Effector CD4-positive, alpha-beta T cell (primary cell): ENCODE measurements at places on chromosomes 7 and 10.

DNA sequence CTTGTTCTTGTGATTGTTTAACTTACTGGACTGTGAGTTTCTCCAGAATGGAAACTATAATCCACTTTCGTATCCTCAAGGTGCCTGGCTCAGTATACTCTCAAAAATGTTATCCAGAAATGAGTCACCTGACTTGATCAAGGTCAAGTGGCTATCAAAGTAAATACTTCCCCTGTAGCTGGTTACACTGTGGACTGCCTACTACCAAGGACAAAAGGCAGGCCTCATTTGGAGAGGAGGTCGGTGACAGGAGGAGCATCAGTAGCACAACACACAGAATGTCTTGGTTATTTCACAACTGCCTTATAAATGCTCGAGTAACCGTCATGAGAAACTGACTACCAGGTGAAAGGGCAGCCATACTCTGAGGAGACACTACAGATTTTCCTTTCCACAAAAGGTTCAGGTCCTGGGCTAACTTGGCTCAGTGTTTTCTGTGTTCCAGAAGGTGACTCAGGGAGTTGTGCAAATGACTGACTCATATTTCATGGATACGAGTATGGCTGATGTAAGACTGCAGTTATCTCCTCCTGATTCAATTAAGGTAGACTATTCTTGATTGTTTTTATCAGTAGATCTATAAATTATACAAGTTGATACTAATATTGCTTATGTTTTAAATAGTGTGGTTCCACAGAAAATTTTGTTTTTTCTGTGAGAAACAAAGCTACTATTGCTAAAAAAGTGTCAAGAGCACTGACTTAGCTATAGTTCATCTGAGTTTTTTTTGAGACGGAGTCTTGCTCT lies 4.2 kb upstream of the CCNY start:
- DNase-seq = no peak

DNA sequence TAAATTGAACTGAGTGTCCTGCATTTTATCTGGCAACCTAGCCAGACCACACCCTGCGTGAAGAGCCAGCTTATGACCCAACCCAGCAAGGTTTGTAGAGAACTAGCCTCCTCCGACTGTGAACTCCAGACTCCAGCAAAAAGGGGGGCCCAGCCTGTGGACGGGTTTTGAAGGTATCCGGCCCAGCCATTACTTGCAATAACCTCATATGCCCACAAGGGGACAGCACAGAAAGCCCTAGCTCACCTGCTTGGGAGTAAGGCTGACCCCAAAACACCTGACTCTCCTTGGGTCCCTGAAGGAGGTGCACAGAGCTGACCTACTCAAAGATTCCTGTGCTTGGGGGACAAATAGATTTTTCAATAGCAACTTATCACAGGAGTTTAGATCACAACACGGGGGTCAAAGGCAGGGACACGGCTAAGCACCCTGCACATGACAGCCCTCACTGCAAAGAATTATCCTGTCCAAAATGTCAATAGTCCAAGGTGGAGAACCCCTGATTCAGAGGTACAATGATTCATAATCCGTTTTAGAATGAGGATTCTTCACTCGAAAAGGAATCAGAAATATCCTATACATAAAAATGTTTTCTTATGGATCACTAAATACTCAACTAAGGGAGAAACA lies 4.6 kb downstream of the TRPV6 start:
- peak; percentile 36 for DNase-seq

- no peak for DNase-seq
Observed at GRCh38 chr10:97117372-97117771, 68.4 kb downstream of the SLIT1 start.

DNA sequence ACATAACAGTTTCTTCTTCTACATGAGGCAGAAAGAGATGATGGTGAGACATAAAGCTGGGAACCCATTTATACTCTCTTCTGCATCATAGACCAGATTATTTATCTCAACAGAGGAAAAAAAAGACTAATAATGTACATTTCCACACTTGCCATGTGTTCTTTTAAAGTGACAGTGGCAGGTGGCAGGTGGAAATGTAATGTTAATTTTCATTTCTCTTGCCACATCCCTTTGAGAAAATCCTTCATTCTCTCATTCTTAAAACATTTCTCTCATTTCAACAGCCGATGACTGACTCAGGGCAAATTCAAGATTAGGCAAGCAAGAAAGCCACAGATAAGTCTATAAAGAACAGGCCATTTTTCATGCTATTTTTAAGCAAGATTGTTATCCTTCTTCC lies 635.6 kb upstream of the SORCS1 start:
- DNase-seq = no peak

DNA sequence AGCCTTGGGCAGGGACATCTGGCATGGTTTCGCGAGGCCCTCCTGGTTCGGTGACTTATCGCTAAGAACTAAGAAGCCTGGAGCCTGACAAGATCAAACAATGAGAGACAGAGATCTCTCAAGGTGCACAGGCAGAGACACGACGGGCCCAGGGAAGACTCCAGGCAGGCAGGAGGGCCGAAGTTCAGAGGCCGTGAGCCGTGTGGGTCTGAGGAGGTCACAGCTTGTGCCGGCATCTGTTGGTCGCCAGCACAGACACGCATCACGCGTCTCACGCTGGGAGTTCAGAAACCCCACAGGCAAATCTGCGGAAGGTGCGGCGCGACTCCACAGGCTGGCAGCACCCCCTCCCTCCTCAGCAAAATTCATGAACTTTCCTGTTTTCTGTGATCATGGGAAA lies 314.0 kb downstream of the DNAJB6 start:
- no peak for DNase-seq

DNA sequence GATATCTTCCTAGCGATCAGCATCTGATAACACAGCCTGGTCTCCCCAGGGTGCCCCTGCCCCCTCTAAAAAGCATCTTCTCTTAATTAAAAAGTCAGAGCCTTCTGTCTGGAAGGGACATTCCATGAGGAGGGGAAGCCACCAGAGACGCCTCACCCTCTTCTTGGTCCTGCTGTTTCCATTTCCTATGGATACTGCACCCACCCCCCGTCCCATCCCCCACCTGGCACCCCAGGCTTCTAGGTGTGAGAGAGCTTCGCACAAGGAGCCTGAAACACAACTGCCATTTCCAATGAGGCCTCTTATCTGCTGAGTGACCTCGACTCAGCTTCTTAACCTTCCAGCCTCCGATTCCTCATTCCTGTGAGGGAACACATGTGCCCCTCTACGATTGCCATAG lies 51.4 kb downstream of the COL13A1 start:
- DNase-seq = no peak

DNA sequence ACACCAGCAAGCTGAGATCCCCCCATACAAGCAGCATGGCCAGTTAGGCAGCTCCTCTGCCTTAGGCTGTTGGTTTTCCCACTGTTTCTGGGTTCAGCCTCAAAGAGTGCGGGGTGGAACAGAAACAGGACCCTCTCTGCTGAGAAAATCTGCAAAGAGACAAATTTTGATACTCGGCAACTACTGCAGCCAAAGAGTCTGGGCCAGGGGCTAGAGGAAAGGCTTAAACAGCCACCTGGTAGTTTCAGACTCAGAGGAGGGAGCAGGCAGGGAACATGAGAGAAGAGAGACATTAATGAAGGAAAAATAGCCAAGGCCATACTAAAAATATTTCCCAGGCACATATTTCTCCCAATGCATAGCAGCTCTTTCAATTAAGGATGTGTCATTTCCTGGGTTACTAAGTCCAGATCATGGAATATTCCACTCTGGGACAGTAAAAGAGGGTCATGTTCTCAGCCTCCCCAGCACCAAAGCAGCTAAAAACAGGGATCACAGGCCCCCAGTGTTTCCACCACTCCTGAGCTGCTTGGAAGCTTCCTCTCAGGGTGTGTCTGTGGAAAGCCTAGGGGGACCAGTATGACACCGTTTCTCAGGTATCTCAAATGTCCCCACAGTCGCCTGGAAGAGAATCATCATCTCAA lies 29.8 kb downstream of the PDLIM1 start:
- no peak for DNase-seq

DNA sequence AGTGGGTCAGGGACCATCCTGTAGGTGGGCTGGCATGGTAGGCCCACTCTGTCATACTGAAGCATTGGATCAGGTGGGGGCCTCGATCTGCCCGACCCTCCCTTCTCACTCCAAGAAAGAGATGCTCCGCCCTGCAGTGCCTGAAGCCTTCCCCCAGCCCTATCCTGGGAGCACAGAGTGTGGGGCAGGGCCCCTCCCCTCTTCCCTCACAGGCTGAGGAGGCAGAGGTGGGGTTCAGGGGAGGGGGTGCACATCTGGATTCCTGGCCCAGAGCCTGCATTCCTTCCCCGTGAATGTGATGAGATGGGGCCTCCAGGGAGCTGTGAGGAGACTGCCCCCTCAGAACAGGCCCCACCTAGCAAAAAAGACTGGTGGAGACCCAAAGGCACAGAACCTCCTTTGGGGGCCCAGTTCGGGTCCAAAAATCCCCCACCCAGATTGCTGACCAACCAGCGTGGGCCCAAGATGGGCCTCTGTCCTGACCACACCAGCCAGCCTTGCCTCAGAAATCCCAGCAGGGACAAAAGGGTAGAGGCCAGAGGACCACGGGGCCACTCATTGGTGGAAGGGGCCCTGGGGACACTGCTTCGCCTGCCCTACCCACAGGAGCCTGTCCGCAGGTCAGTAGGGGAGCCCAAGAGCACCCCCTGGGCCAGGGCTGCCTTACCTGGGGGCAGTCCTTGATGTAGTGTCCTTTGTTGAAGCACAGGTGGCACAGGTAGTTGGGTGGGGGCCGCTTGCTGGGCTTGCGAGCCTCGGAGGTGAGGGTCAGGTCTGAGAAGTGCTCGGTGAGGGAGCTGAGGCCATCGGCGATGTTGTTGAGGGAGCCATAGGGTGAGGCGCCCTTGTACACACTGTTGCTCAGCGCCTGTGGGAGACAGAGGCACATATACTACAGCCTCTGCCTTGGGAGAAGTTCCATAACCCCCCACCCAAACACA lies 13.3 kb downstream of the ZCCHC24 start:
- DNase-seq = no peak

DNA sequence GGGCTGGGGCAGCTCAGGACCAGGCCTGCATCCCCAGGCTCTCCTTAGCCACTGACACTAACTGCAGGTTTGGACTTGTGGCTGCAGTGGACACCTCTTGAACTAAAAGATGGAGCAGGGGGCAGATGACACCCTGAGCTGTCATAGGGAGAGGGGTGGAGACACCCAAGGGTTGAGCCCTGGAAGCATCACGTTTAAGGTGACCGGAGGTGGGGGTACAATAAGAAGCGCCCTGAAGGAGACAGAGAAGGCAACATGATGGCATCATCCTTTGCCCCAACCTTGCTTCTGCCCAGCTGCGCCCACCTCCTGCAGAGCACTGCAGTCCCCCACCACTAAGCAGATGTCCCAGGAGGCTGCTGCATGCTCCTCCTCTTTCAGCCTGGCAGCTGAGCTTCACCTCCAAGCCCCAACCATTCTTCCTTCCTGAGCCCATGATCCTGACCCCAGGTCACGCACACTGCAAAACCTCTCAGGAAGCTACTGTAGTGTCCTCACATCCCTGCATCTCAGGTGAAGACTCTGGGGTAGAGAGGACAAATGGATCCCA lies 25.5 kb downstream of the OGDHL start:
- no peak for DNase-seq

DNA sequence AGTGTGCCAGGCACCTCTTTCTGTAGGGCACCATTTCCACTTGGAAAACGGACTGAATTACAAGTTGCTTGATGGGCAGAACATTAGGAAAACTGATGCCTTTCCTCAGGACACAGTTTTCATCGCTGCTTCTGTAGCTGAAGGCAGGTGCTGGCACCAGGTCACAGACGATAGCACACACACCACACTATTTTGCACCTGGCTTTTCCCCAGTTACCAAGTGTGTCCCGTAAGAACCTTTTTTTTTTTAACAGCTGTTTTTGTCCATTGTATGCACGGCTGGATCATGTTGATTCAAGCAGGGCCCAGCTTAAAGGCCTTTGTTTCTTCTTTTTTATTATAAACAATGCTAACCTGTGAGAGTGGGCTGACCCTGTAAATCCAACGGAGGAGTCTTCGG lies 1.3 kb upstream of the GET4 start:
- DNase-seq = no peak

DNA sequence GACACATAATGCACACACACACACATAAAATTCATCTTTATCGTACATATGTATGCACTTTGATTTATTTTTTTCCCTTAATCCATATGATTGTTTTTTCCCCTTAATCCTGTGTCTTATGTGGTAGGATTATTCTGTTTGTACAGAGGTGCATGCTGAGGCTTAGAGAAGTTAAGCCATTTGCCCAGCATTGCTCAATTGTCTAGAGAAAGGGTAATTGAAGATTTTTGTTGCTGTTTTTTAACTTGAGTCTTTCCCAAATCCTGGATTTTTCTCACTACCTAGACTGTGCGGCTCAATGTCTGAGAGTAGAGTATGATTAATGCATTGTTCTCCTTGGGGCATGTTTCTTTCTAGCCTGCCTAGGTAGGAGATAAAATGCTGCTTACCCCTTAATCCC lies 35.0 kb downstream of the WBP1L start:
- DNase-seq = no peak

- DNase-seq = no peak
Observed at GRCh38 chr7:98348726-98349474, 52.0 kb downstream of the BAIAP2L1 start.

DNA sequence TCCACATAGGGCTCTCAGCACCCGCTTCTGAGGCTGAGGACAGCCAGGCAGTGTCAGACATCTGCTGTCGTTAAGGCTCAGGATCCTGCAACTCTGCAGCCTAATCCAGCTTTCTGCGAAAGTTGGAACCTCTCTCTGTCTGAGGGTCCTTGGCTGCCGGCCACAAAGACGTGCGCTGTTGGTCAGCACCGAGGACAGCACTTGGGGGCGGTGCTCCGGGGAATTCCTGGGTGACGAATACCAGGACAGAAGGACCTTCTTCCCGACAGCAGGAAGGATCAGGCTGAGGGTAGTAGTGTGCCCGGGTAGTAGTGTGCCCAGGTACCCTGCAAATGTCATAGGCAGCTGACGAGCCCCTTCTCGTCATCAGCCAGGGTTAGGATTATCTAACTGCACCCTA lies 16.0 kb upstream of the RASGEF1A start:
- no peak for DNase-seq

- no peak for DNase-seq
Observed at GRCh38 chr7:139937715-139938114, 108.7 kb downstream of the TBXAS1 start.

DNA sequence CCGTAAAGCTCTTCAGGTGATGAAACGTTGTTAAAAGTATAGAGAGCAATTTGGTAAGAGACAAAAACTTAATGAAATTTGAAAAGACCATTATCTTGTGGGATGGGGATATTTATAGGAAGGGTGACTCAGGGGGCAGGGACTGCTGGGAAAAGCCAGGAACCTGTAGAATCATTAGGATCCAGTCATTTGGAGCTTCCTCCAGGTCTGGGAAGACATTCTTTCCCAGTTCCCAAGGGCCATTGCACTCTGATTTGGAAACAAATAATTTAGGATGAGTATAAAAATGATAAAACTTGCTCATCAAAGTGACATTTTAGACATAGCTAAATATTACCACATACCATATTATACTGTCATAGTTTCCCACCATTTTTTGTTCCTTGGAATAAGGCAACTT lies 143.9 kb downstream of the PFKFB3 start:
- DNase-seq = no peak

GRCh38 chr7:100891568-100892247 lies 2.2 kb upstream of the UFSP1 start:
- DNase-seq = no peak
